ENCODE measurements at places on chromosomes 2 and 18. TPM values are rescaled to one million over a fixed set of nuclear protein-coding genes. Genes with fewer than 3 reads are reported as not detected.

GRCh38 chr2:164826293-164827243 lies 15.1 kb downstream of the COBLL1 start:
- H3K27me3 ChIP-seq, result no peaks in the 10 kb centered on the region
- H3K36me3 ChIP-seq, result no peaks in the 10 kb centered on the region
- peaks cover 8% of the 10 kb centered on the region for H3K4me1 ChIP-seq
- DNase-seq, result peak; percentile 90

DNA sequence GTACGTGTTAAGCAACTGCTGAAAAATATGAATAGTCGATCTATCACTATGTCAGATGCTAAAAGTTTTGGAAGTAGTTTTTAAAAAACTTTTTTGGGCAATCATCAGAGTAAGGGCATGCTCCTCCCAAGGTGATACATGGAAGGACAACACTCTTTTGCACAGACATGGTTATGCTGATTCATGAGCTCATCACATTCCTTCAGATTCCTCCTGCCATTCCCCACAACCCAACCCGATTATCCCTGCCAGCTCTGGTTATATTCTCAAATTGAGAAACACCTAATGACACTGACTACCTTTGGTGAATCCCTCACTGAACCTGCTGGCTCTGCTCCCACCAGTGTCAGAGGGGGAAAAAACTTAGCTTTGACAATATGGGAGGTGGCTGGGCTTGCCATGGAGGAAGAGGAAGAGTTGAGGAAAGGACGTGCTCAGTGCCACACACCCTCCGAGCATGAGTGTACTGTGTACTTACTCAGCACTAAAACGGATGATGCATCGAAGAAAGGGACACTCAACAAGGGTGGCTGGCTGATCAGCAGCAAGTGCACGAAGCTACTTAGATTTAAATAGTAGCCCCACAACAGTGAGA lies 83.9 kb upstream of the RNU4ATAC start:
- no peak for DNase-seq
- H3K27me3 ChIP-seq, result no peaks in the 10 kb centered on the region
- peaks cover 6% of the 10 kb centered on the region for H3K36me3 ChIP-seq
- no peaks in the 10 kb centered on the region for H3K4me1 ChIP-seq
- no peak overlapping the region for H3K27ac ChIP-seq

- H3K27me3 ChIP-seq, result no peaks in the 10 kb centered on the region
- H3K4me3 ChIP-seq, result no peak overlapping the region
- no peak overlapping the region for H3K27ac ChIP-seq
- DNase-seq, result no peak
Observed at GRCh38 chr2:205644018-205644417, 38.3 kb upstream of the NRP2 start.

DNA sequence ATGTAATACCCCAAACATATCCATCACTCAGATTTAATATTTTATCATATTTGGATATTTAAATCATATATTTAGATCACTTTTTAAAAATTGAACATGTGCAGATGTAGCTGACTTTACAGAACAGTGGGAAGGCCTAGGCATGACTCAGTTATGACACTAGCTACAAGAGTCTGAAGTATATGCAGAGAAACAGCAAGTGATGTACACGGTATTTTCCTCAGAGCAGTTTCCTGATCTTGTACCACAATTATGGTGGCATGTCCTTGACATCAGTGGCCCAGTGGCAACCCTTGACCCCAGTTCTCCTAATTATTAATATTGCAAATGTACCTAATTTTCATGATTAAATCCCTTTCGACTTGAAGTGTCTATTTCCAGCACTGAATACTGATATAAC lies 28.2 kb downstream of the CDKL4 start:
- H3K27ac ChIP-seq, result no peak overlapping the region
- no peak overlapping the region for H3K4me3 ChIP-seq
- H3K27me3 ChIP-seq, result no peaks in the 10 kb centered on the region
- no peaks in the 10 kb centered on the region for H3K36me3 ChIP-seq
- no peak for DNase-seq

GRCh38 chr2:174499371-174499770 lies 12.5 kb upstream of the GPR155 start:
- H3K27ac ChIP-seq, result no peak overlapping the region
- no peak for DNase-seq

GRCh38 chr2:2840681-2841300 lies 509.7 kb upstream of the MYT1L start:
- H3K4me3 ChIP-seq, result no peak overlapping the region
- H3K27me3 ChIP-seq, result no peaks in the 10 kb centered on the region
- H3K36me3 ChIP-seq, result no peaks in the 10 kb centered on the region
- no peaks in the 10 kb centered on the region for H3K4me1 ChIP-seq
- no peak overlapping the region for H3K27ac ChIP-seq
- DNase-seq, result no peak

- H3K36me3 ChIP-seq, result no peaks in the 10 kb centered on the region
- H3K27me3 ChIP-seq, result no peaks in the 10 kb centered on the region
- no peaks in the 10 kb centered on the region for H3K4me1 ChIP-seq
- H3K4me3 ChIP-seq, result no peak overlapping the region
- H3K27ac ChIP-seq, result no peak overlapping the region
Observed at GRCh38 chr2:68448671-68449653, 18.1 kb downstream of the FBXO48 start.

GRCh38 chr18:12029786-12030584 lies 48.7 kb downstream of the IMPA2 start:
- no peak for DNase-seq
- no peaks in the 10 kb centered on the region for H3K4me1 ChIP-seq
- no peaks in the 10 kb centered on the region for H3K36me3 ChIP-seq
- H3K27me3 ChIP-seq, result no peaks in the 10 kb centered on the region
- no peak overlapping the region for H3K27ac ChIP-seq
- no peak overlapping the region for H3K4me3 ChIP-seq

- no peaks in the 10 kb centered on the region for H3K36me3 ChIP-seq
- no peak for DNase-seq
- no peaks in the 10 kb centered on the region for H3K27me3 ChIP-seq
Observed at GRCh38 chr2:53473236-53473635, 294.4 kb upstream of the CHAC2 start.

DNA sequence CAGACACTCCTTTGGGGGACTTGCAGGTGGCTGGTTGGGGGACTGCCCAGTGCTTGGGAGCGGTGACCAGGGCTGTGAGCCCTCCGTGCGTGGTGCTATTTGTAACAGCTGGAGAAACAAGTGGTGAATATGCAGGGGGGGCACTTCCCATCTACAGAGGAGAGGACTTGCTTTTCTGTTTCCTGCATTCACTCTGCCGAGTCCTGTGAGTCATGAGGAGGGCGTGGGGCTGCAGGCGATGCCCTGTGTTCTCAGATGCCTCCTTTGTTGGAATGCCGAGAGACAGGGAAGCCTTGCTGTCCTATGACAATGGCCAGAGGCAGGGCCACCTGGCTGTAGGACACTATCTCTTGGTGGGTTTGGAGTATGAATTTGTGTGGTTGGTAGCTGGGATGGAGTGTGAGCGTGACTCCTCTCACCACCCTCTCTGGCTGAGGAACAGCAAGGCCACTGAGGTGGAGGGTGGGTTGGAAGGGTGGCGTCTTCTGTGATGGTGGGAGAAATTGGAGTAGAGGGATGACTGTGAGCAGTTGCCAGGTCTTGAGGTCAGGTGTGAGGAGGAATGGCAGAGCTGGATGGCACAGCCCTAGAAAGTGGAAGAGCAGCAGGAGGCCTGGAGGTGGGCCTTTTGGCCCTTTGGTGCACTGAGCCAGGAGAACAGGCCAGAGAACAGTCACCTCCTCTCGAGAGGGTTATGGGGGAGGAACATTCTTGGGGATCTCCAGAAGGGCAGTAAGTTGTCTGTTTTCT lies 24.3 kb downstream of the FHOD3 start:
- H3K27ac ChIP-seq, result no peak overlapping the region
- no peak overlapping the region for H3K4me3 ChIP-seq
- H3K4me1 ChIP-seq, result no peaks in the 10 kb centered on the region
- DNase-seq, result no peak
- no peaks in the 10 kb centered on the region for H3K27me3 ChIP-seq

- H3K36me3 ChIP-seq, result no peaks in the 10 kb centered on the region
- no peaks in the 10 kb centered on the region for H3K4me1 ChIP-seq
- no peak overlapping the region for H3K27ac ChIP-seq
- no peaks in the 10 kb centered on the region for H3K27me3 ChIP-seq
- DNase-seq, result no peak
Observed at GRCh38 chr18:8020132-8020846, 453.2 kb downstream of the PTPRM start.

- H3K27ac ChIP-seq, result no peak overlapping the region
- DNase-seq, result no peak
- H3K27me3 ChIP-seq, result no peaks in the 10 kb centered on the region
- H3K36me3 ChIP-seq, result no peaks in the 10 kb centered on the region
Observed at GRCh38 chr18:70220628-70221027, 15.1 kb upstream of the RTTN start.

- no peaks in the 10 kb centered on the region for H3K36me3 ChIP-seq
- peak; percentile 21 for DNase-seq
- no peaks in the 10 kb centered on the region for H3K27me3 ChIP-seq
- H3K4me3 ChIP-seq, result no peak overlapping the region
- H3K27ac ChIP-seq, result no peak overlapping the region
Observed at GRCh38 chr2:239769554-239770245, 255.4 kb downstream of the NDUFA10 start.

- H3K27me3 ChIP-seq, result no peaks in the 10 kb centered on the region
- H3K4me3 ChIP-seq, result no peak overlapping the region
- DNase-seq, result no peak
Observed at GRCh38 chr2:187719510-187719909, 165.3 kb upstream of the TFPI start.

- no peaks in the 10 kb centered on the region for H3K4me1 ChIP-seq
- no peak overlapping the region for H3K4me3 ChIP-seq
- no peaks in the 10 kb centered on the region for H3K27me3 ChIP-seq
- no peaks in the 10 kb centered on the region for H3K36me3 ChIP-seq
- H3K27ac ChIP-seq, result no peak overlapping the region
- DNase-seq, result no peak
Observed at GRCh38 chr2:43931293-43931692, 64.5 kb downstream of the LRPPRC start.

DNA sequence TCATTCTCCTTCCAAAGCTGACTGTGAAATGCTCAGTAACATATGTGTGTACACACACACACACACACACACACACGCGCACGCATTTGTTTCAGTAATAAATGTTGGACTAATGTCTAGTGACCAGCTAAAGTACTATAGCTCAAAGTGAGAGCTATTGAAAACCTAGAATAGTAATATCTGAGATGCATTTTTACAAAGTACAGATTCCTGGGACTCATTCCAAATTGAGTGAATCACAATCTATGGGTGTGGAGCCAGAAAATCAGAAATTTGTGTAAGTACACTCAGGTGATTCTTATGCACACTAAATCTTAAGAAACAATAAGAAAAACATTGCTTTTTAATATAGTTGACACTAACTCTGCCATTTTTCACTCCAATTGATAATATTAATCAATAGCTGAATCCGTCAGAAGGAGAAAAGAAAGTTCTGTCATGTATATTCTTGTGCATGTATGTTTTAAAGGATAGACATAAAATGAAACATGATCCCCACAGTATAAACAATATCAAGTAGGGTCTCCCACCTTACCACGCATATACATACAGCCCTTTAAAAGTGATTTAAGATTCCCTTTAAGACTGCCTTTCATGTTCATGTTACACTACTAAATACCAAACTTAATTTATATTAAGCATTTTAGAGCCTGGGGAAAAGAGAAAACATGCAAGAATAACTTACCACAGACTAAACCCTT lies 123.5 kb downstream of the ATAD2B start:
- H3K27me3 ChIP-seq, result no peaks in the 10 kb centered on the region
- no peaks in the 10 kb centered on the region for H3K4me1 ChIP-seq
- H3K36me3 ChIP-seq, result no peaks in the 10 kb centered on the region
- no peak for DNase-seq
- no peak overlapping the region for H3K4me3 ChIP-seq

GRCh38 chr18:40868110-40868858 lies 1086.8 kb upstream of the PIK3C3 start:
- H3K36me3 ChIP-seq, result no peaks in the 10 kb centered on the region
- no peak overlapping the region for H3K27ac ChIP-seq
- no peaks in the 10 kb centered on the region for H3K4me1 ChIP-seq
- no peaks in the 10 kb centered on the region for H3K27me3 ChIP-seq

- H3K4me3 ChIP-seq, result no peak overlapping the region
- DNase-seq, result no peak
- no peaks in the 10 kb centered on the region for H3K4me1 ChIP-seq
Observed at GRCh38 chr18:3097082-3097481, 84.1 kb upstream of the LPIN2 start.

DNA sequence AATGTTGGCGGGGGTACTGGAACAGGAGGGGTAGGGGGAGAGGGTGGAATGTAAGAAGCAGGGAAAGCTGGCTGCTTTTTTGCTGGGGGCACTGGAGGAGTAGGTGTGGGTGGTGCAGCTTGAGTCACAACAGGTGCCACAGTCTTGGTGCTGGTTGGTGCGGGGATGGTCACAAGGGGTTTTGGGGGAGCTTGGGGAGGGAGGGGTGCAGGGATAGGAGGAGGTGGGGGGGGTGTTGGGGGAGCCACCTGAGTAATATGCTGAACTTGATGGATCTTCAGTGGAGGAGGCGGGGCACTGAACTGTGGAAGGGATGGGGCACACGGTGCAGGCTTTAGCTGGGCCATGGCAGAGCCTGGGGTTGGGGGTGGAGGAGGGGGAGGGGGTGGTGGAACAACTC lies 94.4 kb downstream of the RAPH1 start:
- H3K27me3 ChIP-seq, result no peaks in the 10 kb centered on the region
- H3K36me3 ChIP-seq, result no peaks in the 10 kb centered on the region
- no peak overlapping the region for H3K27ac ChIP-seq
- no peak overlapping the region for H3K4me3 ChIP-seq

GRCh38 chr2:166180951-166181812 lies 53.4 kb upstream of the SCN1A start:
- no peaks in the 10 kb centered on the region for H3K27me3 ChIP-seq
- H3K36me3 ChIP-seq, result no peaks in the 10 kb centered on the region
- H3K4me3 ChIP-seq, result no peak overlapping the region
- DNase-seq, result peak; percentile 33
- no peak overlapping the region for H3K27ac ChIP-seq

GRCh38 chr2:61178603-61179545 lies 16.9 kb downstream of the C2orf74 start:
- H3K4me3 ChIP-seq, result peak overlapping the region; percentile 93
- peak overlapping the region; percentile 100 for H3K27ac ChIP-seq
- peaks cover 5% of the 10 kb centered on the region for H3K36me3 ChIP-seq
- H3K27me3 ChIP-seq, result no peaks in the 10 kb centered on the region
- H3K4me1 ChIP-seq, result peaks cover 11% of the 10 kb centered on the region
- DNase-seq, result no peak

GRCh38 chr18:2909431-2910140 lies 62.8 kb downstream of the EMILIN2 start:
- H3K36me3 ChIP-seq, result no peaks in the 10 kb centered on the region
- no peaks in the 10 kb centered on the region for H3K27me3 ChIP-seq
- H3K4me3 ChIP-seq, result no peak overlapping the region
- no peak for DNase-seq
- no peaks in the 10 kb centered on the region for H3K4me1 ChIP-seq

ANKRD53 gene
- total RNA-seq, result 0.36 TPM

MEP1B gene
- total RNA-seq, result not detected

RTN4 gene
- total RNA-seq, result 190 TPM

CAPN14 gene
- 0.80 TPM for total RNA-seq

FAM110C gene
- 17.7 TPM for total RNA-seq

CRYBA2 gene
- total RNA-seq, result not detected

ATP6V1C2 gene
- 4.0 TPM for total RNA-seq

NCKAP5 gene
- total RNA-seq, result 7.1 TPM

FEV gene
- 25.9 TPM for total RNA-seq

AQP4 gene
- 1.7 TPM for total RNA-seq

LANCL1 gene
- total RNA-seq, result 50.1 TPM

MAP4K3 gene
- 41.8 TPM for total RNA-seq

PLA2R1 gene
- total RNA-seq, result 8.1 TPM

TMEM198 gene
- 11.5 TPM for total RNA-seq

SH2D6 gene
- total RNA-seq, result 1.8 TPM

SFTPB gene
- total RNA-seq, result 0.59 TPM

SLC4A3 gene
- total RNA-seq, result 7.6 TPM

RGPD8 gene
- total RNA-seq, result 14.3 TPM

ICA1L gene
- total RNA-seq, result 15.8 TPM

SNED1 gene
- total RNA-seq, result 115 TPM

CD8B2 gene
- total RNA-seq, result 0.55 TPM

Measured in prostate gland (tissue), 2 donors.